ENCODE measurements at places on chromosomes 5 and 9. TPM values are rescaled to one million over a fixed set of nuclear protein-coding genes. Genes with fewer than 3 reads are reported as not detected.

IQGAP2 gene
- 29.2 TPM for polyA plus RNA-seq

GRCh38 chr5:124061663-124062062 is 549.7 kb downstream of the CSNK1G3 start:
- DNase-seq, result no peak

- DNase-seq, result no peak
Observed at GRCh38 chr5:133945568-133945967, 22.9 kb downstream of the C5orf15 start.

CTSL gene
- 82.0 TPM for polyA plus RNA-seq

- DNase-seq, result no peak
Observed at GRCh38 chr5:175878544-175879438, 7.4 kb downstream of the CPLX2 start.

GRCh38 chr5:149728303-149728702 is 1.8 kb upstream of the PPARGC1B start:
- peak; percentile 46 for DNase-seq

- DNase-seq, result peak; percentile 87
Observed at GRCh38 chr9:120730654-120731514, 16.6 kb upstream of the MEGF9 start.

GFM2 gene
- 26.1 TPM for polyA plus RNA-seq

DNA sequence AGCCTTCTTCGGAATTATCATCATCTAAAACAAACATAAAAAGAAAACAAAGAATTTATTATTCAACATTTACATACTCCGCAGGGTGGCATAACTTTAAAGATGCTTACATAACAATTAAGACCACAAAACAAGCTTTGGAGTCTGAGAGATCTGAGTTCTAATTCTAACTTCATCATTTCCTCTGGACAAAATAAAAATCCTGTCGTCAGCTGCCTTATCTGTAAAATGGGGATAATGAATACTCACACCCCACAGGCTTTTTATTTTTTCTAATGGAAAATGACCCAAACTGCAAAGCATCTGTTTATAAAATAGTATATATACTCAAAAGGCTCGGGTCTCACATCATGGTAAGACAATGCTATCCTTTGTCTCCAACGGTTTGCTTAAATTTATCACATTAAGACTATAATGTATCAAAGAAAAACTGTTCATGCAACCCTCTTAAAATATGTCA is 4.3 kb downstream of the ARRDC3 start:
- DNase-seq, result peak; percentile 25

- DNase-seq, result no peak
Observed at GRCh38 chr9:31325778-31326177, 1058.7 kb upstream of the ACO1 start.

DNA sequence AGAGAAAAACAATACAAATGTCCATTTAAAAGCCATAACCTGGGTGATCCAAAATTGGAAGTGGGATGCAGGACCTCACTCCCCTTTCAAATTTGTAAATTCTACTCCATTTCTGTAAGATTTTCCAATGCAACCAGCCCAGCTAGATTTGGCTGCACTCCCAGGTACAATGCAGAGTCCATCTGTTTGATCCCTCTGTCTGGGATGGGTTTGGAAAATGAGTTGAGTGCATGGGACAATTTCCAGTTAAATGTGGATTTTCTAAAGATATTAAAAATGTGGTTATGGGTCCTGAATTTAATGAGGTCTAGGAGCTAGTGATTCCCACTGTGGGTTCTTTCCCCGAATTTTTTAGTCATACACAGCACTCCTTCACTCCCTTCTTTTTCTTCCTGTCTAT is 104.0 kb upstream of the ATP10B start:
- DNase-seq, result no peak

DNA sequence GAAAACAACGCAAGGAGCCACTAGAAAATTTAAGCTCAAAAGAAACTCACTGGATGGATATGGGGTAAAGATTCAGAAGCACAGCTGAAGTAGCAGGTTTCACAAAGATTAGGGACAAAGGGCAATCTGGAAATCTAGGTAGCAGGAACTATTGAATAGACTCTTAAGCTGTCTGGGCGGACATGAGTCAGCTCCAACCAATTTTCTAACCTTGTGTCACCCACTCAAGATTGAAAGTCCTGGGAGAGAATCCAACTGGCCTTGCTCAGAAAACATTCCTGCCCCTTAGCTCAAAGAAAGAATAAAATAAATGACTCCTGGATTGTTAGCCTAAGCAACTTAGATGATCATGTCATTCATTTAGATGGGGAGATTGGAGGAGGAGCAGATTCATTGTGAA is 69.2 kb downstream of the STK32A start:
- DNase-seq, result no peak

DMRTA1 gene
- 0.15 TPM for polyA plus RNA-seq

- DNase-seq, result no peak
Observed at GRCh38 chr9:4397917-4398316, 92.4 kb upstream of the SLC1A1 start.

- DNase-seq, result no peak
Observed at GRCh38 chr5:43073597-43074546, 33.8 kb upstream of the ANXA2R start.

BAAT gene
- 0.60 TPM for polyA plus RNA-seq

DNA sequence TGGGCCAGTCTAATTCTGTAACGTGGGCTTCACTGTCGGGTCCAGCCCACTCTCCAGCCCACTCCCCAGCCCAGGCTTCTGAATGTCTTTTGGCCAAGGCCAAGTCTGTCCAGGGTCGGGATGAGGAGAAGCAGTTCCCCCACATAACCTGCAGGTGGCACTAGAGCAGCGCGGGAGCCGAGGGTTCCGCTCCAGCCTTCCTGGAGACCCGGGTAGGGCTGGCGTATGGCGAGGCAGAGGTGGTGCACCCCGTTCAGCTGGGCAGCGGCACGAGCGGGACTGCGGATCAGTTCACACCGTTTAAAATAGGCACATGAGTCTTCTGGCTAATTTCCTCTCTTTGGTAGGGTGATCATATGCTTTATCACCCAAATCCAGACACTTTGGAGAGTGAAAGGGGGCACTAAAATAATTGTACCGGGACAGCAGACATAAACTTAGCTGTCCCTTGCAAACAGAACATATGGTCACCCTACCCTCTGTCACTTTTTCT is 185.9 kb downstream of the MSX2 start:
- DNase-seq, result peak; percentile 13

DNA sequence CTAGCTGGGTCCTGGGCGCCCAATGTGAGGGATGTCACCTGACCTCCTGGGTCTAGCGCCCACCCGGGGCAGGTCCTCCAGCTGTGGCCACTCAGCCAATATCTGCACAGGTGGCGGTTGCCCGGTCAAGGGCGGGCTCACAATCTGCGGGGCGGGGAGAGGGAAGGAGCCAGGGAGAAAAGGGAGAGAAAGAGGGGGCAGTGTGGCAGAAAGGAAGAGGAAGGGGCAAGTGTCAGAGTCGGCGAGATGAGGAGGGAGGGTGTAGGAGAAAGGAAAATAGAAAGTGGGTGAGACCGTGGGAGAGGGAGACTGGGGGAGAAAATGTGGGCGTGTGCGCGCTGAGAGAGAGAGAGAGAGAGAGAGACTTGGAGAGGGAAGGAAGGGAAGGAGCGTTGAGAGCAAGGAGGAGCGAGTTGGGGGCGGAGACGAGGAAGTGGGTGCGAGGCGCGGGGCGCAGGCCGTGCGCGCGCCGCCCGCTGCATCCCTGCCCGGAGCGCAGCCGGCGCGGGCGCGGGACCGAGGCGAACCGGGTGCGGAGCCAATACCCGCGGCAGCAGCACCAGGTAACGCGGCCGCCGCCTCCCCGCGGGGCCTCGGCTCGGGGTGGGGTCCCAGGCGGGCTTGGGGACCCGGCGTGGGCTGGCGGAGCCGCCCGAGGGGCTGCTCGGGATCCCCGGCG is at the start of gene HRH2:
HRH2 (plus strand) TSS at position 479 of the 679 bp plus-strand sequence. CDS start 25,163 bp downstream, outside the sequence.
- DNase-seq, result peak; percentile 56

DNA sequence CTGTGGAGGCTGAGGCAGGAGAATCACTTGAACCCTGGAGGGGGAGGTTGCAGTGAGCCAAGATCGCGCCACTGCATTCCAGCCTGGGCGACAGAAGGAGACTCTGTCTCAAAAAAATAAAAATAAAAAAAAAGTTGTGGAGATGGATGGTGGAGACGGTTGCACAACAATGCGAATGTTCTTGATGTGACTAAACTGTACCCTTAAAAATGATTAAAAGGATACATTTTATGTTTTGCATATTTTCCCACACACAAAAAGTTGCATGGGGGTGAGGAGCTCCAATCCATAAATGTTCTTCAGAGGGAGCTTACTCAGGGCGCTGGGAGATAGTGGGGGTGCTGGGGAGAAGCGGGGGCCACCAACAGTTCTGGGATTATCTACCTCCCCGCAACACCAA is 43.8 kb upstream of the CDKN2AIPNL start:
- no peak for DNase-seq

- no peak for DNase-seq
Observed at GRCh38 chr9:107345327-107345726, 62.2 kb downstream of the RAD23B start.

DNA sequence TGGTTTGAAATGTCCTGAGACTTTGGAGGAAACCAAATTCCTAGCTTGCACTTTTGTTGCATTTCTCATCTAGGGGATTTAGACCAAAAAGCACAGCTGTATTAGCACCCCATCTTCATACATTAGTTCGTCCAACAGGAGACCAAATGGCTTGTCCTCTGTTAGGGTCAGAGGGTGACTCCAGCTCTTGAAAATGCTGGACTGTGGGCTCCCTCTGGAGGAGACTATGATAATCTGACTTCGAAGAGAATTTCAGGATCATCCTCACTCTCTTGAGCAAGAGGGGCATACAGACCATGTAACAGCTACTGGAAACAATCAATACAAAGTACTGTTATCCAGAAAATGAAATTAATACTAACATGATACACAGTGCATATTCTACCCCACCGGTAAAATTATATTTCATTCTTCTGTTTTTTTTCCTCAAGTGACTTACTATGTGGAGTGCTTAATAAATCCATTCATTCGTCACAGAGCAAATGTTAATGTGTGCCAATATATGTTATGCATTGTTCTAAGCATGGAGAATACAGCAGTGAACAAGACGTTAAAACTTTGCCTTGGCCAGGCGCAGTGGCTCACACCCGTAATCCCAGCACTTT is 63.7 kb upstream of the PPP2CA start:
- peak; percentile 57 for DNase-seq

DNA sequence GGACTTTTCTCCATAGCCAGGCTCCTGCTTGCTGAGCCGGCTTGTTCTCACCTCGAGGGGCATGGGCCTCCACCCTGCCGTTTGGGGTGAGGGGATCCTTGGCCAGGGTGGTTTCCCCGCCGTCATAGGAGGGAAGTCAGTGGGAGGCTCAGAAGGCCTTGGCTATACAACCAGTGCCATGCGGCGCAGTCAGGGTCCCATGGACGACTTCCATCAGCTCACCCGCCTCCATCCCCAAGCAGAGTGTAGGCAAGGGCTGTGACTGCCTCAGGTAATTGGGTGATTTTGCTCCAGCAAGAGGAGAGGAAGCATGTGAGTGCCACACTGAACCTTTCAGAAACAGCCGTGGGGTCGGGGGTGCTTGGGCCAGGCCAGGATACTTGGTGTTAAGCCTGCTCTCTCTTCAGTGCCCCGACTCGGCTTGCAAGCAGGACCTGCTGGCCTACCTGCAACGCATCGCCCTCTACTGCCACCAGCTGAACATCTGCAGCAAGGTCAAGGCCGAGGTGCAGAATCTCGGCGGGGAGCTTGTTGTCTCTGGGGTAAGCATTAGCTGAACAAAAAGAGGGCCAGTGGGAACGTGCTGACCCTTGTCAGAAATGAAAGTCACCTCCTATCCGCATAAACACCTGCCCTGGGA is 57.2 kb upstream of the LRRTM2 start:
- no peak for DNase-seq

DNA sequence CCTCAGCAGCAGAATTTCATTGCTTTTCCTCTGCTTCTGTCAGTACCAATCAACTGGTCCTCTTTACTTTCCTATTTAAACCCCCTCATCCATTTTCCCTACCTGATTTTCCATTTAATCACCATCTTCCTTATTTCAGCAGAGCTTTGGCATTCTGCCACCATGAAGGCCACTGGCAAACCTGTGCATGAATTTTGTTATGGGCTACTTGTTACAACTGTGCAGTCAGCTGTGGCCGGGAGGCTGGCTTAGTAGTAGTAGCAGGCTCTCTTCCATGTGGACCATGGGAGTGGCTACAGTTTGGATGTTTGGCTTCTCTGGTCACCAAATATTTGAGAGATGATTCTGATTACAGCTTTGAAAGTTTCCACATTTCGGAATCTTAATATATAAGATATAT is 976.6 kb upstream of the SEMA6A start:
- no peak for DNase-seq

GRCh38 chr9:37730256-37730655 is 23.3 kb upstream of the TRMT10B start:
- no peak for DNase-seq

DNA sequence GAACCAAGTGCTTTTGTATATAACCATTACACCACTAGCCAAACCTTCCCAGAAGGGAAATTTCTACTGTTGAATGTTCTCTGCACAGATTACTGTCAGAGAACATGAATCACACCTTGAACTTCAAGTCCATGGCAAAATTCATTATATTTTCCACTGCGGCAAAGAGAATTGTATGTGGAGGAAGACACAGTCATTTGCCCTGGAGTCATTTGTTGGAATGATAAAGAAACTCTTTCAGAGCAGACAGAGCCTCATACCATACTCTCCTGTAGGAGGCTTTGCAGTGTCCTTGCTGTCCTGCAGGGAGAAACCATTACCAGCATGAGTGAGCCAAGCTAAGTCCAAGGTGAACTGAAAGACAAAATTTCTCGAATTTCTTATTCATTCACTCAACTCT is 369.0 kb downstream of the ARHGEF28 start:
- DNase-seq, result no peak

DNA sequence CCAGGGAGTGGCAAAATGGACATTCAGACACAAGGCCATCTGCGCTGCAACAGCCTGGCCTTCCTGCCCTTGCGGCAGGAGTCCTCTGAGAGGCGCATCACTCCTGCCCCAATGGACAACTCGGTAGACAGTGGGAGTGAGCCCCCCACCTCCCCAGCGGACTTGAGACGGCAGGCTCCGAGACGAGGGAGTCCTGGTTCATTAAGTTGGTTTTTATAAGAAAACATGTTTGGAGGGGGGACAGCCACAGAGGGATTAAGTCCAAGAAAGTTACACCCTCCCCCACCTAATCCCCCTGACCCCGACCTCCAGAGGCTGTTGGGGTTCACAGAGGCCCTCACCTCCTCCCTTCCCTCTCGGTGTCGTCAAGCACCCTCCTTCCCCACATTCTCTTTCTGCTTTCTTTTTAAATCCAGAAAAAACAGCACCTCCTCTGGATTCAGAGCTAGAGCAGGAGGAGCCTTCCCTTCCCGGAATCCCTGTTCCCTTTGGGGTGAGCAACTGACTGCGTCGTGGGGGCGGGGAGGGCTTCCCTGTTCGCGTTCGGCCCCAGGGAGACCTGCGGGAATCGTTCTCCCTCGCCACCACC is 1.8 kb upstream of the EGR1 start:
- DNase-seq, result no peak

PCDHGB6 gene
- polyA plus RNA-seq, result 2.9 TPM

CDKN2B gene
- 21.7 TPM for polyA plus RNA-seq

CDC20B gene
- 0.15 TPM for polyA plus RNA-seq

Measured in large intestine (tissue), 12 donors.